Glutamatergic neuron (in vitro differentiated cells): ENCODE measurements at places on chromosomes 4 and X. TPM values are rescaled to one million over a fixed set of nuclear protein-coding genes. Genes with fewer than 3 reads are reported as not detected.

- no peaks in the 10 kb centered on the region for H3K27me3 ChIP-seq
- DNase-seq, result no peak
- H3K27ac ChIP-seq, result no peak overlapping the region
Observed at GRCh38 chr4:38979511-38980230, 52.5 kb downstream of the TMEM156 start.

CLNK gene
- not detected for total RNA-seq

GRCh38 chr4:79178760-79179159 lies 147.1 kb downstream of the NAA11 start:
- no peak overlapping the region for H3K27ac ChIP-seq
- DNase-seq, result no peak
- peaks cover 35% of the 10 kb centered on the region for H3K4me1 ChIP-seq
- H3K4me3 ChIP-seq, result no peak overlapping the region

DNA sequence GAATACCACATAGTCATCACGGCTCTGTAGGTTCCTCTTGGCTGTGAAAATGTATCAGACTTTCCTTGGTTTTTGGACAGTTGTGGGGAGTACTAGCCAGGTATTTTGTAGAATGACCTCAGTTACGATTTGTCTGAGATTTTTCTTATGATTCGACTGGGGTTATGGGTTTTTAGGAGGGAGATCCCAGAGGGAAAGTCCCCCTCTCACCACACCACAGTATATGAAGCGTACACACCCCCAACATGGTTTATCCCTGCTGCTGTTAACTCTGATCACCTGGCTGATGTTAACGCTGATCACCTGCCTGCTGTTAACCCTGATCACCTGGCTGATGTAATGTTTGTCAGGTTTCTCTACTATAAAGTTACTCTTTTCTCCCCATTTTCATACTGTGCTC lies 72.6 kb downstream of the ANAPC4 start:
- H3K27me3 ChIP-seq, result peaks cover 2% of the 10 kb centered on the region
- no peak for DNase-seq
- no peak overlapping the region for H3K4me3 ChIP-seq
- H3K4me1 ChIP-seq, result no peaks in the 10 kb centered on the region
- H3K36me3 ChIP-seq, result no peaks in the 10 kb centered on the region

DNA sequence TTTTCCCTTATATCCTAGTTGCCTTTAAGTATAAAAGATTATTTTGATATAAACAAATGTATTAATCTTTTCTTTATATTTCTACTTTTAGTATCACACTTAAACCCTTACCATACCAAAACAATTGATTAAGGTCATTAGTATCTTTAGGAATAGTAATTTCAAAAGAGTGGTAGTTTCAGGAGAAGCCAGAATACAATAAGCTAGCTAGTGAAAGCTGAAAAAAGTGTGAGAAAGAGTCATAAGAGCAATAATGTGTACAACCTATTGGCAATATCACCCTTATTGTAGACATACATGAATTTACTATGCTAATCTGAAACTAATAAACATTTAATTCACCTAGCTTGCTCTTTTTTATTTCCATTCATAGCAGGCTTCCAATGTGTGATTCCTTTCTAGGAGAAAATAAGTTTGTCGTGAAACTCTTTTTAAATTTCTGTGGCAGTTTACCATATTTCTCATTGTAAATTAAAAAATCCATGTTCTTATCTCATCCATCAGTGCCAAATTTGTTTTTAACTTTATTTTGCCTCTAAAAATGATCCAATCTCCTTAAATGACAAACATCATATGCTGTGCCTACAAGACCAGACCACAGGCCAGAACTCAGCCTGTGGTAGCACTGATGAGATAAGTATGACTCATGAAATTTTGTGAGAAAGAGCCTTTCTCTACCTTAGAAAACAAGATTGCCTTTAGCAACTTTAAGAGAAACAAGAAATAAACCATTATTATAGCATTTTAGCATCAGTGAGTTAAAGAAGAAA lies 8.1 kb downstream of the NEK1 start:
- H3K4me1 ChIP-seq, result no peaks in the 10 kb centered on the region
- H3K27me3 ChIP-seq, result no peaks in the 10 kb centered on the region
- H3K27ac ChIP-seq, result no peak overlapping the region

- no peaks in the 10 kb centered on the region for H3K27me3 ChIP-seq
- H3K36me3 ChIP-seq, result no peaks in the 10 kb centered on the region
- H3K27ac ChIP-seq, result no peak overlapping the region
- H3K4me3 ChIP-seq, result no peak overlapping the region
- H3K4me1 ChIP-seq, result no peaks in the 10 kb centered on the region
Observed at GRCh38 chr4:175961604-175962003, 104.0 kb upstream of the WDR17 start.

GLRA3 gene
- total RNA-seq, result not detected

KIT gene
- total RNA-seq, result 3.0 TPM

- H3K36me3 ChIP-seq, result peaks cover 15% of the 10 kb centered on the region
- no peak for DNase-seq
- no peak overlapping the region for H3K4me3 ChIP-seq
- H3K27me3 ChIP-seq, result no peaks in the 10 kb centered on the region
- no peaks in the 10 kb centered on the region for H3K4me1 ChIP-seq
Observed at GRCh38 chr4:39353478-39354253, 12.5 kb downstream of the RFC1 start.

ELK1 gene
- 11.9 TPM for total RNA-seq
